Aorta (tissue), 5 donors: ENCODE measurements at places on chromosomes 7 and 10. TPM values are rescaled to one million over a fixed set of nuclear protein-coding genes. Genes with fewer than 3 reads are reported as not detected.

- peak; percentile 33 for DNase-seq
These were observed 3.3 kb downstream of the SLIT1 start for GRCh38 chr10:97182288-97182990.

DNA sequence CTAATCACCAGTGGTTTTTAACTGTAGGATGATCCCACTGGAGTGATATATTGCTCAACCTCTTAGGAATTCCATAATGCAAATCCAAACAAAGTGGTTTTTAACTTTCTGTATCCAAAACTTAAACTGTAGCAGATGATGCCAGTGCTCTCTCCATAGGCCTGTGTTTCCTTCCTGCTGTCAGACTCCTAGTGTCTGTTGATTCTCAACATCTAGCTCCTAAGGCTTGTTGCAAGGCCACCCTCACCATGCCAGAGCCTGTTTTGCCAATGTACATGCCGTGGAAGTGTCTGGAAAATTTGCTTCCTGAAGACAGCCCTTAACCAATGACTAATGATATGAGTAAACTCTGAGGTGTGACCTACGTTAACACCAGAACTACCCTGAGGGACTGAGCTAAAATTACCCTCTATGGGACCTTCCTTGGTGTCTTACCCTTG lies 39.3 kb downstream of the C1GALT1 start:
- DNase-seq = no peak

- DNase-seq = no peak
These were observed 103.4 kb downstream of the SRPK2 start for GRCh38 chr7:105285118-105285874.

DNA sequence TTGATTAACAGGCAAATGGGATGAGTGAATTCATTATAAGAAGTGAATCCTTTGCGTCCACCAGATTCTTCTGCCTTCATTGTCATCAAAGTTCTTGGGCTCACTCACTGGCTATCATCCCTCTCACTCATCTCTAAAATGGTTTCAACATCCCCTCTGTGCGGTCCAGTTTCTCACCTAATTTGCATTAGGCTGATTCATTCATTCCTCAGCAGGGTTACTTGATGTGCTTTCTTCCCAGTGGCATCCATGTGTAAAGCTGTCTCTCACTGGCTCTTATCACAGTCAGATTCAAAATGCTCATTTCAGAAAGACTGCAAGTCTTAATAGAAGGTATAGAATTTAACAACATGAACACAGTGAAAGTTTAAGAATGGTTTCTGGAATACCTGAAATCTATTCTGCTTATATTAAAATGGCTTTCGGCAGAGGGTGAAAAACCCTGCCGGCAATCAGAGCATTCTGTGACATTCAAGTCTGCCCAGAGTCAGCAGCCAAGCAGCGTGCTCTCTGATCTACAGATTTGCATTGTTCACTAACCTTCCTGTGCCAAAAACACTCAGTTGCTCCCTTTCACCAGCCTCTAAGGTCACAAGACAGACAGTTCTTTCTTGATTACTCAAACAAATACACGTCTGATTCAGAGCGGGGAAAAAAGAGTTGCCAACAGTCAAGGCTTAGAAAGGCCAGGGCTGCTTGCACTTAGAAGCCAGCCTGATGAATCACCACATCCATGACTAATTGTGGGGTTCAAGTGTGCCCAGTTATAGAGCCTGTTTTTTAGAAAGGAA lies 106.7 kb downstream of the TES start:
- peak; percentile 55 for DNase-seq

GRCh38 chr7:130396109-130396508 lies 15.8 kb downstream of the CPA1 start:
- DNase-seq = no peak

DNA sequence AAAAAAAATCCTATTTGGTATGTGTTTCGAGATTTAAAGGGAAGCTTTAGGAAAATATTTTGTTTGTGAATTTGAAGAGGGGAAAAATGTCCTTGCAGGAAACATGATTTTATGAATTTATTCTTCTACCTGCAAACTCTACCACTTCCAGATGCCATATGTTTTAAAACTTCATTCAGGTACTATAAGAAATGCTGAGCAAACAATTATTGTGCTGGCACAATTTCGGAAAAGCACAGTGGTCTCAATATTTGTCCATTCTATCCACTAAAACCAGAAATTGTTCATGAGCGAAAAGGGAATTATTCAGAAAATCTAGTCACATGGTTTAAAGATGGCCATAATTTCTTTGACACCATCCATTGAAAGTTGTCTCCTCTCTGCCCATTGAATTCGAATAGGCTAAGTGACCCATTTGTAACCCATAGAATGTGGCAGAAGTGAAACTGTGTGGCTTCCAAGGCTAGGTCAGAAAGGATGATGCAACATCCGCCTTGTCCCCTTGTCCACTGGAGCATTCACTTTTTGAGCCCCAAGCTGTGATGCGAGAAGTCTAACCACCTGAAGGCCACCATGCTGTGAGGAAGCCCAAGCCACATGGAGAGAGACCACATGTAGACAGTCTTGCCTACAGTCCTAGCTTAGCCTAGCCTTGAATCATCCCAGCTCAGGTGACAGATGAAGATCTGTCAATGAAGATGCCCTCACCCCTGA lies 189.8 kb upstream of the PRKCQ start:
- no peak for DNase-seq

DNA sequence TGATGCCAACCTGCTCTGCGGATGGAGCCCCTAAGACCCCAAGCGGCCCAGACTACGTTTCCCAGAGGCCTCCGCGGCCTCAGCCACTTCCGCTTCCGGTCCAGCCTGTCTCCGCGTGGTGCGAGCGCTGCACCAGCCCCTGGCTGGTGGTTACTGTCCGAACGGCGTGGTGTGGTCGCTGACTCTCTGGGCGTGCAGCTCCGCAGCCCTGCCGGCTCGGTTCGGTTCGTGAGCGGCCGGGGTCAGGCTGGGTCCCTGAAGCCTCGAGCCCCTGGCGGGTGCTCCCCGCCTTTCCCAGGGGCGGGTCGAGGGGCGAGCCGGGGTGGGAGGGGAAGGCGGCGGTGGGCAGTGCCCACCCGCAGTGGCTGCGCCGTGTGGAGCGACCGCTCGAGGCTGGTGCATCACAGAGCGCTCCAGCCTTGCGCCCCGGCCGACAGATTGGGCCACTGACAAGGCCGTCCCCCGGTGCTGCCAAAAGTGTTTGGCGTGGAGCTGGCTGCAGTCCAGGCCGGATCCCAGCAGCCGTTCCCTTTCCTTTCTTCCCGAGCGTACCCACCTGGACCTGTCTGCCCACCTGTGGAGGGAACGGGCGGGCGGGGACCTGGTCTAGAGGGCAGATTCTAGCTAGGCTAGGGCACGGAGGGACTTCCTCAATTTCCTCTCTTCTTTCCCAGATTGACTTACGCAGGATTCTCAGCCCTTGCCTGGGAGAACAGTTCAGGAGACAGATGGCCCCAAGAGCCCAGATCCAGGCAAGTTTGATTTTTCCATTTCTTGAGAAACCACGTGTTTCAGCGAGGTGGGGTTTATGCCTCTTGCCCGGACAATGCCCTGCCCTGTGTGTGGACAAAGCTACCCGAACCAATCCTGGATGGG lies at the start of gene ZNF485:
TSS of gene ZNF485 (plus strand) at position 116 of the 876 bp plus-strand sequence. CDS start at position 729, 613 bp downstream.
- DNase-seq = peak; percentile 83

Gene GATA3
- total RNA-seq = 0.78 TPM

Gene PSD
- total RNA-seq = 1.4 TPM

Gene ERVW-1
- total RNA-seq = not detected

Gene HOXA2
- 4.7 TPM for total RNA-seq

Gene CDK14
- 53.6 TPM for total RNA-seq
